Body of pancreas (tissue), 4 donors: ENCODE measurements at places on chromosomes 5 and 9. TPM values are rescaled to one million over a fixed set of nuclear protein-coding genes. Genes with fewer than 3 reads are reported as not detected.

CARTPT gene
- not detected for total RNA-seq

ZNF354C gene
- 3.6 TPM for total RNA-seq

DNA sequence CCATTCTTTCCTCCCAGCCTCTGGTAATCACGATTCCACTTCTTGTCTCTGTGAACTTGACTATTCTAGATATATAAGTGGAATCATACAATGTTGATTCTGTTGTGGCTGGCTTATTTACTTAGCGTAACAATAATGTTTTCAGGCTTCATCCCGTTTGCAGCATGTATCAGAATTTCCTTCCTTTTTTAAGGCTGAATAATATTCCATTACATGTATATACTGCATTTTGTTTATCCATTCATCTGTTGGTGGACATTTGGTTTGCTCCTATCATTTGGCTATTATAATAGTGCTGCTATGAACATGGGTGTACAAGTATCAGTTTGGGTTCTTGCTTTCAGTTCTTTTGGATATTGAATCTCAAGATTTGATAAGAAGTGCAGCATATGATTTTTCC lies 239.7 kb upstream of the ZNF608 start:
- no peaks in the 10 kb centered on the region for H3K36me3 ChIP-seq
- no peaks in the 10 kb centered on the region for H3K27me3 ChIP-seq
- H3K27ac ChIP-seq = no peak overlapping the region
- H3K4me1 ChIP-seq = peaks cover 14% of the 10 kb centered on the region

DNA sequence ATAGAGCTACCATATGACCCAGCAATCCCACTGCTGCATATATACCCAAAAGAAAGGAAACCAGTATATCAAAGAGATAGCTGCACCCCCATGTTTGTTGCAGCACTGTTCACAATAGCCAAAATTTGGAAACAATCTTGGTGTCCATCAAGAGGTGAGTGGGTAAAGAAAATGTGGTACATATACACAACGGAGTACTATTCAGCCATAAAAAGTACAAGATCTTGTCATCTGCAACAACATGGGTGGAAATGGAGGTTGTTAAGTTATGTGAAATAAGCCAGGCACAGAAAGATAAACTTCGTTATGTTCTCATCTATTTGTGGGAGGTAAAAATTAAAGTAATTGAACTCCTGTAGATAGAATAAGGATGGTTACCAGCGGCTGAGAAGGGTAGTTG lies 145.0 kb downstream of the MED27 start:
- no peak for DNase-seq
- no peaks in the 10 kb centered on the region for H3K36me3 ChIP-seq
- no peak overlapping the region for H3K27ac ChIP-seq
- H3K27me3 ChIP-seq = no peaks in the 10 kb centered on the region
- no peak overlapping the region for H3K4me3 ChIP-seq
- no peaks in the 10 kb centered on the region for H3K4me1 ChIP-seq

DNA sequence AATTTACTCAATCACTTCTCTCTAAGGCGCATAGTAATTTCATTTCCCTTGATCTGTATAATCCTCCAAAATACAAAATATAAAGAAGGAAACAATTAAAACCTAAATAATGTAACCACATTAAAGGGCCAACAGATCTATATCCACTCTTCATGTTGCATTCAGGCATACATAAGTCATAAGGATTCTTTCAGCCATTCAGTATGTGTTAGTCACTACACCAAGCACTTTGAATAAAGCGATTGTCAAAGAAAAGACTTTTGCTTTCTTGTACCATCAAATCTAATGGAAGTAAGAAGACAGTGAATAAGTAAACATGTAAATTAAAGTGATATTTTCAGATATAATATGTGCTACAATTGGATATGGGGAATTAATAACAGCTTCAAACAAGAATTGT lies 569.2 kb upstream of the PTPRD start:
- H3K27ac ChIP-seq = no peak overlapping the region
- no peak for DNase-seq
- no peaks in the 10 kb centered on the region for H3K4me1 ChIP-seq
- no peak overlapping the region for H3K4me3 ChIP-seq
- H3K27me3 ChIP-seq = no peaks in the 10 kb centered on the region

- no peaks in the 10 kb centered on the region for H3K4me1 ChIP-seq
- no peaks in the 10 kb centered on the region for H3K27me3 ChIP-seq
- no peak for DNase-seq
- H3K27ac ChIP-seq = no peak overlapping the region
- H3K36me3 ChIP-seq = no peaks in the 10 kb centered on the region
- H3K4me3 ChIP-seq = no peak overlapping the region
Observed at GRCh38 chr5:54017580-54017979, 292.8 kb downstream of the ARL15 start.

- H3K4me3 ChIP-seq = no peak overlapping the region
- H3K27ac ChIP-seq = no peak overlapping the region
- H3K27me3 ChIP-seq = no peaks in the 10 kb centered on the region
- H3K36me3 ChIP-seq = no peaks in the 10 kb centered on the region
Observed at GRCh38 chr5:153742060-153742459, 251.6 kb downstream of the GRIA1 start.

DNA sequence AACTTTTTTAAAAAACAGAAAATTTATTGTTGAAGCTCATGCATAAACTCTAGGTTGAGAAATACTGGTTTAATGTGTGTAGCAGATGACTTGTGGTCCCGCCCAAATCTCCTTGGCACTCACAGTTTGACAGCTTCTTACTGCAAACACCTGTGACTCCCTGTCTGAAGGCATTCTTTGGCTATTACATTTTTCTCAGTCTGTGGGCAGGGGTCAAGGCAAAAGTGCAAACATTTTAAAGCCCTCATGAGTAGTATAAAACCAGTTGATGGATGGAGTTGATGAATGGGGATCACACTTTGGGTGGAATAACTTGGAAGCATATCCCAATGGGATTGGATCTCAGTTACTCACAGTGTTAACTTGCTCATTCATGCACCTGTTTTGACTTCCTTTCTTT lies 1007.0 kb upstream of the NUDT12 start:
- DNase-seq = no peak
- H3K4me3 ChIP-seq = no peak overlapping the region
- H3K27ac ChIP-seq = no peak overlapping the region
- H3K4me1 ChIP-seq = no peaks in the 10 kb centered on the region
- no peaks in the 10 kb centered on the region for H3K36me3 ChIP-seq

GRCh38 chr5:78612227-78613150 lies 36.1 kb downstream of the LHFPL2 start:
- peaks cover 9% of the 10 kb centered on the region for H3K4me1 ChIP-seq
- H3K4me3 ChIP-seq = no peak overlapping the region
- H3K36me3 ChIP-seq = no peaks in the 10 kb centered on the region
- H3K27me3 ChIP-seq = no peaks in the 10 kb centered on the region

GRCh38 chr9:37379835-37380234 lies 42.7 kb upstream of the GRHPR start:
- H3K27ac ChIP-seq = no peak overlapping the region
- DNase-seq = no peak
- H3K4me3 ChIP-seq = no peak overlapping the region
- H3K4me1 ChIP-seq = no peaks in the 10 kb centered on the region
- H3K36me3 ChIP-seq = no peaks in the 10 kb centered on the region

- H3K4me3 ChIP-seq = no peak overlapping the region
- DNase-seq = peak; percentile 27
- no peaks in the 10 kb centered on the region for H3K36me3 ChIP-seq
- no peaks in the 10 kb centered on the region for H3K27me3 ChIP-seq
Observed at GRCh38 chr9:99601571-99602111, 220.0 kb upstream of the NR4A3 start.

GRCh38 chr5:138725153-138725817 lies 27.9 kb upstream of the CTNNA1 start:
- peak overlapping the region; percentile 16 for H3K27ac ChIP-seq
- H3K4me3 ChIP-seq = no peak overlapping the region
- peak; percentile 60 for DNase-seq
- H3K36me3 ChIP-seq = no peaks in the 10 kb centered on the region
- H3K27me3 ChIP-seq = no peaks in the 10 kb centered on the region
- H3K4me1 ChIP-seq = peaks cover 9% of the 10 kb centered on the region

DNA sequence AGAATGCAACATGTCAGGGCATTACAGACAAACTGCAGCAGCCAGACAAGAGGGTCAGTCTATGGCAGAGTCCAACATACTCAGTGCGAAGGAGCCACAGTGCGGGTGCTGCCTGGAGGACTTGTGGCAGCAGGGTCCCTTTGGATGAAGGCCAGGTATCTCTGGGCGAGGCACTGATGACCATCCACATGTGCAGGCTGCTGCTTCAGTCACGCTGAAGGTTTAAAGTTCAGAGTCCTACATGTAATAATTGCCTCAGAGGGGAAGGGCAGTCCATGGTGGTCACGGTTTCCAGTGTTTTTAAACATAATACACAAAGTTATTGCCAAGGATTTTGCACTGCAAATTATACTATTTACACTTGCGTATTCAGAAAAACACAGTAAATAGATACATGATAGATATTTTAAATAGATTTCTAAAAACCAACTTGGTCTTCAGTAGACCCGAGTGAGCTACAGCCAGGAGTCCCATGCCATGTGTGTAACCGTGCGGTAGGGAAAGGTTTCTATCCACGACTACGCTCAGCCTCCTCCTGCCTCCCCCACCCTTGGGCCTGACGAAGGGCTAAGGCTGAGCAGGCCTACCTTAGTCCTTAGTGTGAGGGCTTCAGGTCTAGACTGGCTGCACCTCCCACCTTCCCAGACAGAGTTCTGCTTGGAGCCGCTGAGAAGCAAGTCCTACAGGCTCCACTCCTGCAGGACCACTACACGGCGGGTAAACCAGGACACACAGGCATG lies 76.2 kb downstream of the GPR21 start:
- no peak overlapping the region for H3K4me3 ChIP-seq
- no peaks in the 10 kb centered on the region for H3K27me3 ChIP-seq
- peaks cover 10% of the 10 kb centered on the region for H3K4me1 ChIP-seq
- no peak for DNase-seq
- H3K36me3 ChIP-seq = no peaks in the 10 kb centered on the region

DNA sequence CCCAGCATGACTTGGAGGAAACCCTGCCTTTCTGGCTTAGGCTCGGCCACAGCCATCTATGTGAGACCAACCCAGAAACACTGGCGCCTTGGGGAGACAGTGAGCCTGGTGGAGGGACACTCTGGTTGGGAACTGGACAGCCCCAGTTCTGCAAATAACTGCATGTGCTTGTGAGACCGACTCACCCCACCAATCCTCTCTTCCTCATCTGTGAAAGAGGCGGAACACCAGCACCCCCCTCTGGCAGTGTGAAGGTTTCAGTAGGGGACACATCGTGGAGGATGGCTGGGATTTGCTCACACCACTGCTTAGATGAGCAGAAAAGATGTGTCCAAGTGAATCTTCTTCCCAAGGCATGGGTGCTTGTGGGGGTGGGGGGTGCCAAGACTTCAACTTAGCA lies 43.4 kb upstream of the N4BP3 start:
- H3K27me3 ChIP-seq = no peaks in the 10 kb centered on the region
- H3K27ac ChIP-seq = no peak overlapping the region
- no peaks in the 10 kb centered on the region for H3K36me3 ChIP-seq

GRCh38 chr5:89308606-89309040 lies 425.6 kb upstream of the MEF2C start:
- H3K4me3 ChIP-seq = no peak overlapping the region
- no peaks in the 10 kb centered on the region for H3K4me1 ChIP-seq
- DNase-seq = no peak
- no peaks in the 10 kb centered on the region for H3K27me3 ChIP-seq
- H3K27ac ChIP-seq = no peak overlapping the region

GRCh38 chr5:124373883-124374282 lies 372.6 kb downstream of the ZNF608 start:
- DNase-seq = no peak
- H3K27me3 ChIP-seq = no peaks in the 10 kb centered on the region
- no peaks in the 10 kb centered on the region for H3K36me3 ChIP-seq
- H3K4me1 ChIP-seq = peaks cover 10% of the 10 kb centered on the region

DNA sequence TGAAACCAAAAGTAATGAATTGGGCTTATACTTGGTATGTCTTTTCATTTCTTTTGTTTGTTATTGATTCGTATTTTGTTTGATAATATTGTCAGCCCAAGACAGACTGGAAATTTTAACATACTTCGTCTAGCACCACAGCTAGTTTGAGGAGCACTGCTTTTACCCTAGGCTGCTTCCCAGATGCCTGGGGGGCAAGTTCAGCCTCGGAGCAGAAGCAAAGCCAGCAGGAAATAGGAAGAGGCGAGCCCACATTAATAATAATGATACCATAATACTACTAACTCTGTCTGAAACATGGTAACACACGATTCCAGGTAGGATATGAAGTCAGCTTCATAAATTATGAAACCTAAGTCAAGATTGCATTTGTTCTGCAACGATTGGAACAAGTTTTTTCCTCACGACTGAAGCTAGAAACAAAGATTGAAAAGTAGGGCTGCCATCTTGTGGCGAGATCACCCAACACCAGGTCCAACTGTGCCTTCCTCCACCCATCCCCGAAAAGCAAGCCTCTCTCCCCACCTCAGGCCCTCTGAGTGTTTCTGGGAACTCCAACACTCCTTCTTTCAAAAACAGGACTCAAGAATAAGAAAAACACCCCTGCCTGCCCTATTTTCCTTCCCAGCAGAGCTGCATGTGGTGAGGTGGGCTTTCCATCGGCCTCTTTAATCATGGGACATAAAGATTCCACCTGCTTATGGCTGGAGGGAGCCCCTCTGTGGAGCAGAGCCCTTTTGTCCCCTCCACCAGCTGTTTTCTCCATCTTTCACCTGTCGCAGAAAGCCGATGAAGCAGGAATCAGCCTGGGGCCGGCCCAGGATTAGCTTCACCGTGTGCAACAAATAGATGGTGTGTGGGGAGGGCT lies 236.4 kb downstream of the CAAP1 start:
- H3K4me1 ChIP-seq = no peaks in the 10 kb centered on the region
- no peaks in the 10 kb centered on the region for H3K36me3 ChIP-seq
- H3K4me3 ChIP-seq = no peak overlapping the region
- no peak for DNase-seq

DNA sequence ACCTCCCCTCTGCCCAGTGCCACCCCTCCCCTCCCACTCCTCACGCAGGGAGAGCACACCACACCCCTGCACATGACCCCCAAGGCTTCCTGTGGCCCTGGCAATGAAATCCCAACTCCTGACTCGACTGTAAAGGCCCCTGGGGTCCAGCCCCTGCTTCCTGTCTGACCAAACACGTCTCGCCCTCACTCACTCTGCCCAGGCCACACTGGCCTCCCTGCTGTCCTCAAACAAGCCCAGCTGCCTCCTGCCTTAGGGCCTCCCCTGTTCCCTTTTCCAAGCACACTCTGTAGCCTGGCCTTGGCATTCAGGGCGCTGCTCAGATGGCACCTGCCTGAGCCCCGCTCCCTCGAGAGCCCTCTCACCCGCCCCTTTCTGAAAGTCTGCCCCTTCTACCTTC lies 42.4 kb downstream of the HK3 start:
- H3K36me3 ChIP-seq = no peaks in the 10 kb centered on the region
- DNase-seq = no peak
- H3K4me3 ChIP-seq = no peak overlapping the region
- H3K27ac ChIP-seq = no peak overlapping the region
- no peaks in the 10 kb centered on the region for H3K4me1 ChIP-seq
- no peaks in the 10 kb centered on the region for H3K27me3 ChIP-seq
